ENCODE measurements at places on chromosomes 7 and 10. TPM values are rescaled to one million over a fixed set of nuclear protein-coding genes. Genes with fewer than 3 reads are reported as not detected.

- no peak for DNase-seq
Measured at GRCh38 chr7:79512261-79512660, 58.8 kb upstream of the MAGI2 start.

DNA sequence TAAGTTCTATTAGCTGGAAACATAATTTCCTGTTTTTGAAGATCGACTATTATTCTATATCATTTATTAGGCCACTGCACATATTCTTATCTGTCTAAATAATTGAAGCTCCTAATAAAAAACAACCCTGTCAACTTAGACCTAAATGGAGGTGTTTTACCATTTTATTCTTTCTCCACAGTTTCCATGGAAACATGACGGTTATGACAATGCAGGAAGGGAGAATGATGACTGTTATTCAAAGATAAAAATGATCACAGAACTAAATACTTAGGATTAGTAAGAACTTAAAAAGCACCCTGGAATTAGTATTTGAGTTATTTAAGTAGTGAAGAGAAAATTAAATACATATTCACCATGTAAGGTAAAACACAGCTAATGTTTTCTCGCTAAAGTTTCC lies 119.9 kb upstream of the DKK1 start:
- DNase-seq = no peak

GRCh38 chr7:91812388-91812787 lies 68.1 kb downstream of the MTERF1 start:
- DNase-seq = no peak

GRCh38 chr10:22505911-22506685 lies 160.8 kb downstream of the SPAG6 start:
- DNase-seq = no peak

DNA sequence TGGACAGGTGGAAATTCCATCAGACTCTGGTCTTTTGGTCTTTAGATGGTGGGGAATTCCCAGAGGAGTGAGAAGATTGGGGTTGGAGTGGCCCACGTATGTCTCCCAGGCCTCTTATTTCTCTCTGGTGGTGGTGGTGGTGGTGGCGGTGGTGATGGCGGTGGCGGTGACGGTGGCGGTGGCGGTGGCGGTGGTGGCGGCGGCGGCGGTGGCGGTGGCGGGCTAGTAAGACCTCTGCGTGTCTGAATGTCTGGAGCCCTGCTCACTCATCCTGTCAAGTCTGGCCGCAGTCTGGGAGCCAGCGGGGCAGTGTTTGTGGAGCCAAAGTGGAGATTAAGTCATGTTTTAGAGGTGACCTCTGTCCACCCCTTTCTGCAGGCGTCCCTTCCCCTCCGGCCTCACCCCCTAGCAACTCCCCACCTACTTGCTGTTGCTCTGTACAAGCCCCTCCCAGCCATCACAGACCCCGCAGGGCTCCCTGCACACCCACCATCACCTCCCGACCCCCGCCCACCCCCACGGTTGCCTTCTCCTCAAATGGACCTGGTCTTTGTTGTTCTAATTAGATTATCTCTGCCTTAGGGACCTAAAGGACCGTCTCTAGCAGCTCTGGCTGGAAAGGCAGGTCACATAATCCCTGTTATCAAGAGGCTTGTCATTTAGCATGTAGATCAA lies 165.0 kb upstream of the TBX20 start:
- no peak for DNase-seq

DNA sequence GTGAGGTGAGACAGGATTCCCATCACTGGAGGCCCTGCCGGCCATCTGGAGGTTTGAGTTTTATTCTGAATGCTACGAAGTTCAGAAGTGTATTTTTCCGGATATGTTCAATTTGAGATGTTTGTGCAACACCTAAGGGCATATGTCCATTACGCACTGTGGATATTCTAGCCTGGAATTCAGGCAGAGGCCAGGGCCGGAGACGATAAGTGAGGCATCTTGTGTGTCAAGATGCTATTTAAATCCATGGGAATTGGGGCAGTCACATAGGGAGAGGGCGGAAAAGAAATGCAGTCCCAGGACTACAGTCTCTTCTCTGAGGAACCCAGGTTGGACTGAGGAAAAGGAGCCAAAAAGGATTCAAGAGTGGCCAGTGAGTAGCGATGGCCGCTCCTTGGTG lies 1.9 kb upstream of the SUV39H2 start:
- no peak for DNase-seq

- DNase-seq = no peak
Measured at GRCh38 chr7:85734823-85735222, 548.0 kb upstream of the SEMA3D start.

DNA sequence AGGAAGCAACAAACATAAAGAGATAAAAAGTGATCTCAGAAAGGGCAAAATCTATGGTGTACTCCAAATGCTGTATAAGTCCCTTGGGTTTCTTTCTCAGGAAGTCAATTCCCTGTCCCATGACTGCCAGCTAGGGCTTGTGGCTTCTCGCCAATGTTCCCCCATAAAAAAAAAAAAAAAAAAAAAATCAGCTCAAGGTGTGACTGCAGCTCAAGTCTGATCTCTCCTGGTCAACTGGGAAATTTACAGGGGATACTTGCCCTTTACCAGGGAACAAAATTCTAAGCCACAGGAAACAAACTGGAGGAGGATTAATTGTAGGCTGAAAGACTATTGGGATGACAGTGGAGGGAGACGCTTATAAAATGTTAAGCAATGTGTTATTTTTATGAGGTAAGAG lies 76.0 kb downstream of the PCGF5 start:
- DNase-seq = no peak

- no peak for DNase-seq
Measured at GRCh38 chr7:140676306-140676705, 3.6 kb downstream of the ADCK2 start.

ACTL6B gene
- not detected for total RNA-seq

KIAA1217 gene
- 108 TPM for total RNA-seq

All from ureter (tissue), 1 donor.